Activated CD4-positive, CD25-positive, alpha-beta regulatory T cell treated with anti-CD3 and anti-CD28 coated beads, Interleukin-2, amount 50 U/mL, for 72 hours (primary cell): ENCODE measurements at places on chromosomes 7 and 10.

GRCh38 chr10:70886921-70887665, 1.3 kb downstream of the PCBD1 start:
- DNase-seq: no peak

DNA sequence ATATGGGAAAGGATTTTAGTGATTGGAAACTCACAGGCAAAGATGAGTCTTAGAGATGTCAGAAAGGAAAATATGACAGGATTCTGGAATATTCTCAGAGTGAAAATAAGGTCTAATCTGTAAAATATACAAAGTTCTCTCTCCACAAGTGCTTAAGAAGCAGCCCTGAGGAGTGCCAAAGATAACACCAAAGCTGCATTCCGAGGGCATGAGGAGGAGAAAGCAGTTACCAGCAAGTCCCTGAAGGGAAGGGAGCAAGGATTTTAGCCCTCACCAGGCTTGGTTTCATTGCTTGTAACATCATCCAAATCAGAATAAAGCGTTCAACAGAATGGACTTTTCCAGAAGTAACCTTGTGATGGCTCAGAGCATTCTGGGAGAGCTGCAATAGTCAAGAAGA, 31.4 kb upstream of the DLX6 start:
- no peak for DNase-seq

DNA sequence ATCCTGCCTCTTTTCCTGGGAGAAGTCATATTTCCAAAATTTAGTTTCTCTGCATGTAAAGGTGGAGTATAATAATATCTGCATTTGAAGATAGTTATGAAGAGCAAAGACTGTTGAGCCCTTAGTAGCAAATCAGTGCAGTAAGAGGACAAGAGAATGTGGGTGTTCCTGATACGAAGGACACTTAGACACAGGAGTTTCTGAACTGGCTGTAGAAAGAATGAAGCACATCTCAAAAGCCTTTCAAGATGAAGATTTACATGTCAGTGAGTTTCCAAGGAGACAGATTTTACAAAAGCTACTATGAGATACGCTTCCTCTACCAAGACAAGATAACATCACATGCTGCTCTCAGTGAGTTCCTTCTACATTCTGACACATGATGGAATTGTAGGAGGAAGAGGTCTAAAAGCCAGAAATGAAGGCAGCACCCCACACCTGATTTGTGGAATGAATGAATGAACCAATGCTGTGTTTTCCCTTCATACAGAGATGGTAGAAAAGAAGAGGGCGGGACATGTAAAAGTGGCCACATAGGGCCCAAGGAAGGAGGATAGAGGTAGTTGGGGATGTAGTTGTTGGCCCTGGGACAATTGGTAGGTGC, 173.6 kb upstream of the PDE1C start:
- no peak for DNase-seq

DNA sequence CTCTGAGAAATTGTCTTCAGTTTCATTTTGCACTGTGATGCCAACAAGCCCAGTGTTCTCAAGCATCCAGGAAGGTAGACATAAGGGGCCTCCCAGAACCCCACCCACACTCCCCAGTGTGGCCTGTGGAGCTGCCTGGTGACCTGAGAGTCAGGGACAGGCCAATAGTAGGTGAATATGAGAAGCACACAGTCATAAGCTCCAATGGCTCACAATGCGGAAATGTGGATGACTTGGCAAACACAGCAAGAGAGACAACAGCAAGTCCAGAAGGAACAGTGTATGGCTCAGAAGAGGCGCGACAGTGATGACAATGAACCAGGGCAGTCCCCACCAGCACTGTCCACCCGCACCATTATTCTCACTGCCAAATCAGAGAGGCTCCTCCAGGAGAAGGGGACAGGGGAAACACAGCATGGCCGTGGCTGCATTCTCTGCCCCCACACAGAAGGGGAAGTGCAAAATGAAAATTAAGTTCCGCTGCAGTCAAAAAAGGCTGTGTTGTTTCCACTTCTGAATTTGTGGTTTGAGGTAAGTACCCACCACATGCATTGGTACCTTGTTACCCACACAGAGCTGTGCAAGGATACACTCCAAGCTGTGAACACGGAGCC, 419.8 kb downstream of the GRID1 start:
- DNase-seq: no peak

- DNase-seq: no peak
Observed at GRCh38 chr10:15147594-15148392, 20.7 kb downstream of the NMT2 start.

- no peak for DNase-seq
Observed at GRCh38 chr10:108500396-108500795, 1335.9 kb upstream of the SORCS1 start.

DNA sequence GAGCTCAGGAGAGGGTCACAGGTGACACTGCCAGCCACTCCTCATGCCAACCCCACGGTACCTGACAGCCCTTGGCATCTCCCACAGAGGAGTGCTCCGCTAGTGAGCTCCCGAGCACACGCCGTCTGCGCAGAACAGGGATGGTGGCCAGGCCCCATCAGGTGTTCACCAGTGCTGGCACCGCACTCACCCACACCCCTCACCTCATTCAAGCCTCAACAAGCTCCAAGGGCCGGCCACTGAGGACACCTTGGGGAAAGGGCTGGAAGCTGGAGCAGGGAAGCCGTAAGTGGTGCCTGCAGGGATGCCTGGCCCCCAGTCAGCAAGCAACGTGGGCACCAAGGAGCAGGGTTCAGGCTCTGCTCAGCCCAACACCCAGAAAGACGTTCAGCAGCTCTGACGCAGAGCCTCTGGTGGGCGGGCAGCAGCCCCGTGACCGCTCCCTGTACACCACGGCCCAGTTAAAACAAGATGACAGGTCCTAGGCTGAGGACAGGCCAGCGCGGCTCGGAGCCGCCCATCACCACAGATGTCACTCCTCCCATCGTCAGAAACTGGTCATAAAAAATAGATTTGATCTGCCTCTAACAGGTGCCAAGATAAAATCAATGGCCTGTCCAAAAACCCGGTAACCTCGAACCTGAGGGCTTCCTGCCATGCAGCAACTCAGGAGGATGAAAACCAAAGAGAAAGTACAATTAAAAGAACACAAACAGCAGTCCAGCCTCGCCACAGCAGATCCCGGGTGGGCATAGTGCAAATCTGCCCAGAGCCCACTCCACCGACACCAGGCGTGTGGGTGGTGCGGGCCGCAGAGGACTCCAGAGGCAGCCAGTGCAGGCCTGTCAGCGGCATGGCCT, 275.9 kb downstream of the MAD1L1 start:
- DNase-seq: no peak
